ENCODE measurements at places on chromosomes 4 and X.

DNA sequence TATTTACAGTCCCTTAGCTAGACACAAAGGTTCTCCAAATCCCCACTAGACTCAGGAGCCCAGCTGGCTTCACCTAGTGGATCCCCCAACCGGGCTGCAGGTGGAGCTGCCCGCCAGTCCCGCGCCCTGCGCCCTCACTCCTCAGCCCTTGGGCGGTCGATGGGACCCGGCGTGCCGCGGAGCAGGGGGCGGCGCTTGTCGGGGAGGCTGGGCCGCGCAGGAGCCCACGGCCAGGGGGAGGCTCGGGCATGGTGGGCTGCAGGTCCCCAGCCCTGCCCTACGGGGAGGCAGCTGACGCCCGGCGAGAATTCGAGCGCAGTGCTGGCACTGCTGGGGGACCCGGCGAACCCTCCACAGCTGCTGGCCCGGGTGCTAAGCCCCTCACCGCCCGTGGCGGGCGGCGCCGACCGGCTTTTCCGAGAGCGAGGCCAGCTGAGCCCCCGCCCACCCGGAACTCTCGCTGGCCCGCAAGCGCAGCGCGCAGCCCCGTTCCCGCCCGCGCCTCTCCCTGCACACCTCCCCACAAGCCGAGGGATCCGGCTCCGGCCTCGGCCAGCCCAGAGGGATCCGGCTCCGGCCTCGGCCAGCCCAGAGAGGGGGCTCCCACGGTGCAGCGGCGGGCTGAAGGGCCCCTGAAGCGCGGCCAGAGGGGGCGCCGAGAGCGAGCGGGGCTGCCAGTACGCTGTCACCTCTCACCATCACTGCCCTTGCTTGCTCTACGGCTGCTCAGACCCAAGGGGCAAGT is 39.4 kb downstream of the WFS1 start:
- DNase-seq: no peak

- DNase-seq: no peak
Observed at GRCh38 chrX:47587091-47587891, 5.1 kb downstream of the TIMP1 start.

GRCh38 chrX:19720236-19720635 is 167.2 kb downstream of the SH3KBP1 start:
- DNase-seq: no peak

DNA sequence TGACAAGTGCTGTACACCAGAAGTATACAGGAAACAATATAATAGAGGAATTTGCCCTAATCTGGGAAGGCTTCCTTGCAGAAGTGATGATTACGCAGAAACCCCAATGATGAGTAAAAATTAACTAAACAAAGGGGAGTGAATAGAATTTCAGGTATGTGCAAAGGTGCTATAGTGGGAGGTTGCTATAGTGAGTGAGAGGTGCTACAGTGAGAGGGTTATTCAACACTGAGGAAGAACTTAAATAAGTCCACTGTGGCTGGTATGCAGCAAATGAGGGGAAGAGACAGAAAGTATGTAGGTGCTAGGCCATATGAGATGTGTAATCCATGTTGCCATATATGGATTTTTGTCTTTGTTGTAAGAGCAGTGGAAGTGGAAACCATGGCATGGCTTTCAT is 69.5 kb downstream of the TRIM2 start:
- no peak for DNase-seq

DNA sequence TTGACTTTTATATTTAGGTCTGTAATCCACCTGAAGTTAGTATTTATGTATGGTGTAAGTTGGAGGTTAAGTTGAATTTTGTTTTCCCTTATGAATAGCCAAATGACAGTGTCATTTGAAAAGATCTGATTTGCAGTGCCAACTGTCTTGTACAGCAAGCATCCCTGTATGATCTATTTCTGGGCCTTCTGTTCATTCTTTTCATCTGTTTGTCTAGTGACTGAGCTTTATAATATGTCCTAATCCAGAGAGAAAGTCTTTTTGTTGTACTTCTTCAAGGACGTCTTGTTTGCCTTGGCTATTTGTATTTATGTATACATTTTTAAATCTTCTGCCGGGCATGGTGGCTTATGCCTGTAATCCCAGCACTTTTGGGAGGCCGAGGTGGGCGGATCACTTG is 39.6 kb downstream of the CDKL5 start:
- DNase-seq: no peak

DNA sequence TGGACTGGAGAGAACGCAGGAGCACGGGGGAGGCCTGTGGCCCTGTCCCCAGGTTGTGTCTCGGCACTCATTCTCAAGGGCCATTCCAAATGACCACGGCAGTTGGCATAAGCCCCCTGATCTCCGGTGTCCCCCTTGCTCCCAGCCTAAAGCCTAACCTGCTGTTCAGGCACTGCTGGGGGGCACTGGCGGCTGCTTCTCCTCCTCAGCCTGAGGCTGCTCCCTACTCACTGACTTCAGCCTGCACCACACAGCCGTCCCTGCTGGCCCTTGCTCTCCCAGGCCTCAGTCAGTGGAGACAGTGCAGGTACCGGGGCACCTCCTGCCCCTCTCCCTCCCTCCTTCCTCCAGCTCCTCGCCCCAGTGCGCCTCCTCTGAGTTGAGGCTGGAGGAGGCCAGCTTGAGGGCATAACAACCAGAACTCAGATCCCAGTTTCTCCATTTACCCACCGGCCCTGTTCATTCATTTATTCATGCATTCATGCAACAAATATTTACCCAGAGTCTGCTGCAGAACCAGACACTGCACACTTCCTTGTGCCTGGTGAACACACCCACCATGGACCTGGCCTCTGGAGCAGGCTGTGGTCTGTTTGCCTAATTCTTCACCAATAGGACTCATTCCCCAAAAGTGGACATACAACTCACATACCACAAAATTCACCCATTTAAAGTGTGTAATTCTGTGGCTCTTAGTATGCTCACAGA is 65.0 kb downstream of the CPZ start:
- no peak for DNase-seq

DNA sequence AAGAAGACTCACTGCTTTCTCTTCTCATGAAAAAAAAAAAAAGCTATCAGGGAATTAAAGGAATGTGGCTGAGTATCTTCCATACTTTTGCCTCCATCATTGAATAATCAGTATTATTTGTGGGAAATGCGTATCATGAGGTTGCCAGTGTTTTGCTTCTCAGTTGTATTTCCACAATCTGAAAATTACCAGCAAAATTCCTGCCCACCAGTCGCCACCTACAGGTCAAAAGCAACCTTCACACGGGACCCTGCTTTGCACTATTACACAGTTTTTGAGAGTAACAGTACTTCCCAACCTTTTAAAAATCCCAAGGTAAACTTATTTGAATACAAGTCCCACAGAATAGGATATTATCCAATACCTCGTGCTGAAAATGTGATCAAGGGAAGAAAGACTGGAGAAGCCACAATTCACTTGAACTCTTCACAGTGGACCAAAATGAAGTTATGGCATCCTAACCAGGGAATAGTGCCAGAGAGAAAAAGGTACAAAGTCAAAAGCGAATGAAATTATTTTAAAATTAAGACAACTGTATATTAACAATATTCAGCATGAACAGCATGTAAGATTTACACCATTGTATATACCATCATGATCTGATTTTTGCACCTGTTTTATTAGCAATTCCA is 30.4 kb downstream of the PGRMC1 start:
- DNase-seq: peak; percentile 5

DNA sequence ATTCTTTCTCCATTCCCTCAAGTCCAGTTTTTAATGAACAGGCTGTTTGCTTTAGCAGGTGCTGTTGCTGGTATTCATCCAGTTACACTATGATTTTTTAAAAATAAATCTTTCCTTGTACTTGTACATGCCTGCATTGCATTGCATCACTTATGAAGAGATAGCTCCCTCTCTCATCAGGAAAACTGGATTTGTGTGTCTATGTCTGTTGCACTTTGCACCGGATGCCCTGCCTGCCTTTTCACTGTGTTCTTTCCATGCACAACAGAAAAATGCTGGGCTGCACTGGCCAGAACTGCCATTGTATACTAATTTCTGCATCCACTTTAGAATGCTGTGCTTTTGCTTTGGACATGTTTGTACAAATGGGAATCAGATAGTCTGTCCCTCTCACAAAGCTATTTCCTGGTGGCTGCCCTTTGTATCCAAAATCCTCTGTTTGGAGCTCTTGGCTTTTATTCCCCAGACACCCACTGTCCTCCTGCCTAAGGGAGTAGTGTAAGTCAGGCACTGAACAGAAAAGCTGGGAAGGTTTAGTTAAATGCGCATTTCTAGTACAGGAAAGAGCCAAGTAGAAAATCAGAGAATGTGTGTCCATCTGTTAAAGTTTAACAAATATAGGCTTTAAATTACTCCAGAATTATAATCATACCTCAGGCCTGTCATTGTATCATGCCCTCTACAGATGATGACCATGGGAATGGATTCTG is 119.1 kb downstream of the MBNL3 start:
- no peak for DNase-seq

GRCh38 chr4:4575284-4576211 is 33.7 kb upstream of the STX18 start:
- DNase-seq: peak; percentile 71

DNA sequence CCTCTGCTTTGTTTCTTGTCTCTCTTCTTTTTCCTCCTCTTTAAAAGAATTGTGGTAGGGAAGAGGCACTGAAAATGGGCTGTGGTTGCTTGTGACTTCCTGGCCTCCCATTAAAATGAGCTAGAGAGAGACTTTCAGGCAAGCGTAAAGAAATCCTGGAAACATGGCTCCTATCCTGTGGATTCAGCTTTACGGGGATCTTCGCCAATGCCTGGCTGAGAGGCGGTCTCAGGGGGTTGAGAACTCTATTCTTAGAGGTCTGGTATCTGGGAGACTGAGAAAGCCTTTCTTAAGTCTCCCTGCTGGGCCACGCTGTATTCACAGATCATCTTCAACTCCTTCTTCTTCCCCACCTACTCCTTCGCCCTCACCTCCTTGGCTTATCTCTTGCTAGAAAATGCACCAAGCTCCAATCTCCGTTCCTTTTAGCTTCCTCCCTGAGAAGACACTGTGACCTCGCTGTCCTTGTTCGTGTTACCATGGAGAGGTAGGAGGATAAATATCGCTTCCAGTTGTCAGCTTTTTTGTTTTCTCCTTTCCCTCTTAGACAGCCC is 542 bp upstream of the KLF8 start:
- no peak for DNase-seq

GRCh38 chr4:129899849-129900248 is 803.9 kb downstream of the C4orf33 start:
- no peak for DNase-seq

- DNase-seq: no peak
Observed at GRCh38 chr4:7186031-7186430, 6.3 kb upstream of the SORCS2 start.

- DNase-seq: no peak
Observed at GRCh38 chr4:102341201-102341600, 4.1 kb downstream of the SLC39A8 start.

DNA sequence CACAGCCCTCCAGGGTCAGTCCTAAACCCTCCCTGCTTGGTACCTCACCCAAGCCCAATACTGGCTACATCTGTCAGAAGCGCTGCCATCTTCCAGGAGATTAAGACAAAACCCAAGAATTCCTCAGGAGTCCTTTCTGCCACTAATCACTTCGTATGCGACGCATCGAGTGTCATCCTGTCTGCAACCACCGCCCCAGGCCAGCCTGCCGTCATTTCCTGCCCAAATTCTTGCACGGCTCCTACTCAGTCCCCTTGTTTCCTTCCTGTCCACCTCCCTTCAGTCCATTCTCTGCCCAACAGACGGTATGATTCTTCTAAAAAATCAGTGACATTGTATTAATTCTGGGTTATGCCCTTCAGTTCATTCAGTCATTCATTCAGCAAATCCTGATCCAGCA is 113.6 kb downstream of the NFKB1 start:
- DNase-seq: no peak

GRCh38 chr4:4864443-4864939 is 5.0 kb downstream of the MSX1 start:
- no peak for DNase-seq

DNA sequence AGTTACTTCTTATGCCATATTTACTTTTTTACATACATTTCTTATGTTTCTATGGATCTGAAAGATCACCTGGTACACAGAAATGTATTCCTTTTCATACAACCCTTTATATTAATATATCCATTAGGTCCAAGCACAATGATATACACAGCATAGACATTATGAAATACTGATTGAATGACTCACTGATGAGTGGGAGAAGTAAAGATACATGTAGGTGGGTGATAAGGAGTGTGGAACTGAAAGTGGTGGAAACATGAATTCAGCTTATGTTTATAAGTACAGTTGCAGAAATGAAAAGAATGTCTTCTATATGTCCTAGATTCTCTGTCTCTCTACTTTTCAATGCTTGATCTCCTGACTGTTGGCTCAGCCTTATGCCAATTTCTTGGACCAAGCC is 87.9 kb downstream of the YIPF7 start:
- no peak for DNase-seq

- no peak for DNase-seq
Observed at GRCh38 chr4:15716115-15716514, 13.2 kb downstream of the BST1 start.

DNA sequence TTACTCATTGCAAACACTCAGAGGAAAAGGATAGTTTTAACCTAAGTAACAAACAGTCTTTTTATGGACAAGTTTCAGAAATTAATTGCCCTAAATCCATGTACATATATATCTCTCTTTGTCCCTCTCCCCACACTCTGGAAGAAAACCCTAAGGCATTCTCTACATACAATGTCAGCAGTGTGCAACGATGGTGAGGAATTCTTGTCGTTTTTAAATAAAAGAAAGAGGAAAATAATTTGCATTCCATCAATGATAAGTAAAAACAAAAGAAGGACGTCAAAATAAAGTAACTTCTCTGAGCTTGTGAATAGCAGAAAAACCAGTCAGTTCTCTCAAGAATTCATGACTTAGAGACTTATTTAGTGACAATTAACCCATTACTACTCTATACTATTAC is 550.5 kb upstream of the DIPK2B start:
- no peak for DNase-seq

DNA sequence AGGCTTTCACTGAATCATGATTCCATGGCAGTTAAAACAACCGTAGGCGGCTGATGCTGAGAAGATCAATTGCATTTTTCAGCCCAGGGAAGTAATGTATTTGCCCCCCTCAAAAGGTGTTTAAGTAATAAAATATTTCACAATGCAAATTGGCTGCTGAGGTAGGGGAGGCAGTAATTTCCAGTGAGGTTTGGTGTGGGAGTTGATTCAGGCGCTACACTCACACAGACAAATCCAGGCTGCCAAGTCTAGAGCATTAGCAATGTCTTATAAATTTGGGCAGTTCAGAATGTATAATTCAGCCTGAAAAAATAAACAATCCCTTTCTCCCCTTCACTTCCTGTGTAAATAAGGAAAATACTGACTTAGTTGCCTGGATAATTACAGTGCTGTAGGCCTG is 461.7 kb downstream of the IDS start:
- DNase-seq: no peak

GRCh38 chr4:60482921-60483351 is 717.2 kb upstream of the ADGRL3 start:
- DNase-seq: no peak

- DNase-seq: no peak
Observed at GRCh38 chr4:180634306-180634705, 1608.9 kb upstream of the TENM3 start.

GRCh38 chr4:70734168-70734954 is 12.6 kb downstream of the RUFY3 start:
- peak; percentile 85 for DNase-seq

- no peak for DNase-seq
Observed at GRCh38 chrX:112698946-112699345, 19.2 kb upstream of the LHFPL1 start.
